ENCODE measurements at places on chromosomes 3 and 15.

DNA sequence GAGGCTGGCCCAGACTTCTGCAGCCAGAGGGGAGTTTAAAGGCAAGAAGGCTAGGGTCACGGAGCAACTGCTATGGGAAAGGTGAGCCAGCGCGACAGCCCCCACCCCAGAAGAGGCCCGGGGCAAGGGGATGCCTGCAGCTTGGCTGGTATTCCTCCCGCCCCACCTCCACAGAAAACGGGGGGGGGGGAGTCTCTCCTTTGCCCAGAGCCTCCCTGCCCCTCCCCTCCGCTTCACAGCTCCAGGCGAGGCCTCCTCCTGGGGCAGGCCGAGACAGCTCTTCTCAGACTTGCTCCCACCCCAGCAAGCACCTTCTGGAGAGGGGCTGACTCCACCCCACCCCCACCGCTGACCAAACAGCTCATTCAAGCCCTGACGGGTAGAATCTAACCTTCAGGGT lies 13.4 kb downstream of the ANP32A start:
- peaks cover 41% of the 10 kb centered on the region for H3K36me3 ChIP-seq
- no peaks in the 10 kb centered on the region for H3K27me3 ChIP-seq
- peaks cover 77% of the 10 kb centered on the region for H3K4me1 ChIP-seq
- H3K4me3 ChIP-seq: no peak overlapping the region

- peaks cover 7% of the 10 kb centered on the region for H3K4me1 ChIP-seq
- H3K27ac ChIP-seq: no peak overlapping the region
- H3K36me3 ChIP-seq: no peaks in the 10 kb centered on the region
- DNase-seq: no peak
Measured at GRCh38 chr15:49185473-49185872, 15.4 kb downstream of the GALK2 start.

- no peak for DNase-seq
- peaks cover 13% of the 10 kb centered on the region for H3K36me3 ChIP-seq
- H3K27ac ChIP-seq: no peak overlapping the region
- no peak overlapping the region for H3K4me3 ChIP-seq
- H3K4me1 ChIP-seq: peaks cover 18% of the 10 kb centered on the region
- no peaks in the 10 kb centered on the region for H3K27me3 ChIP-seq
Measured at GRCh38 chr3:32137870-32138269, 31.4 kb downstream of the GPD1L start.

DNA sequence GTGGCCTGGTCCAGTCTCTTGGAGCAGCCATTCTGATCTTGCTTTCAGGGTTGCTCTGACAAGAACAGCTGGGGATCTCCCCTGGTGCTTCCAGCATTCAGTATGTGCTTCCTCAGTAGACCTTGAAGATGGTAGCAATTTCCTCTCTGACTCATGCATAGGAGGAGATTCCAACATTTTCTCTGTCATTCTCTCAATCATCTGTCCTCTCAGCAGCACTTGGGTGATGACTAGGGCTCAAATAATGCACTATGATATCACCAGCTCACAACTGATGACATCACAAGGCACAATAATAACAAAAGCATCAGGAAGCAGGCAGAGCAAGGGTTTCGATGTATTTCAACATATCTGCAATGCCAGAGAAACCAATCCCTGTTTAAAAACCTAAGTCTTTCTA lies 52.7 kb downstream of the NFKBIZ start:
- no peak for DNase-seq
- H3K4me3 ChIP-seq: no peak overlapping the region
- no peaks in the 10 kb centered on the region for H3K36me3 ChIP-seq
- H3K4me1 ChIP-seq: no peaks in the 10 kb centered on the region
- no peak overlapping the region for H3K27ac ChIP-seq

DNA sequence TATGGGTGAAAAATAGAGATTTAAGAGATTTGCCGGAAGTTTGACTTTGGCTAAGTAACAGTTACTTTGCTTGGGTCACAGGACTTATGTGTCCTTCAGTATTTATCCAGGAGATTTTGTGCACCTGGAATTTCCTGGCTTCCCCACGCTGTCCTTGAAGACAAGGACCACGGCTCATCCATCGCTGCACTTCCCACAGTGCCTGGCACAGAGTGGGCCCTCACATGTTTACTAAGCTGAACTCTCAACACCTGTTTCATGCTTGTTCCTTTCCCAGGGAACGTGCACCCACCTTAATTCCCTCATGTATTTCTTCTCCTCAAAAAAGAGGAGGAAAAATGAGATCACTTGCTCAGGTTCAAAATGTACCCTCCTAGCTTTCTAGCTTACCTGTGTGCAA lies 32.0 kb downstream of the CA12 start:
- H3K27me3 ChIP-seq: no peaks in the 10 kb centered on the region
- no peak overlapping the region for H3K27ac ChIP-seq
- no peaks in the 10 kb centered on the region for H3K4me1 ChIP-seq
- no peak overlapping the region for H3K4me3 ChIP-seq
- no peak for DNase-seq
- H3K36me3 ChIP-seq: no peaks in the 10 kb centered on the region

DNA sequence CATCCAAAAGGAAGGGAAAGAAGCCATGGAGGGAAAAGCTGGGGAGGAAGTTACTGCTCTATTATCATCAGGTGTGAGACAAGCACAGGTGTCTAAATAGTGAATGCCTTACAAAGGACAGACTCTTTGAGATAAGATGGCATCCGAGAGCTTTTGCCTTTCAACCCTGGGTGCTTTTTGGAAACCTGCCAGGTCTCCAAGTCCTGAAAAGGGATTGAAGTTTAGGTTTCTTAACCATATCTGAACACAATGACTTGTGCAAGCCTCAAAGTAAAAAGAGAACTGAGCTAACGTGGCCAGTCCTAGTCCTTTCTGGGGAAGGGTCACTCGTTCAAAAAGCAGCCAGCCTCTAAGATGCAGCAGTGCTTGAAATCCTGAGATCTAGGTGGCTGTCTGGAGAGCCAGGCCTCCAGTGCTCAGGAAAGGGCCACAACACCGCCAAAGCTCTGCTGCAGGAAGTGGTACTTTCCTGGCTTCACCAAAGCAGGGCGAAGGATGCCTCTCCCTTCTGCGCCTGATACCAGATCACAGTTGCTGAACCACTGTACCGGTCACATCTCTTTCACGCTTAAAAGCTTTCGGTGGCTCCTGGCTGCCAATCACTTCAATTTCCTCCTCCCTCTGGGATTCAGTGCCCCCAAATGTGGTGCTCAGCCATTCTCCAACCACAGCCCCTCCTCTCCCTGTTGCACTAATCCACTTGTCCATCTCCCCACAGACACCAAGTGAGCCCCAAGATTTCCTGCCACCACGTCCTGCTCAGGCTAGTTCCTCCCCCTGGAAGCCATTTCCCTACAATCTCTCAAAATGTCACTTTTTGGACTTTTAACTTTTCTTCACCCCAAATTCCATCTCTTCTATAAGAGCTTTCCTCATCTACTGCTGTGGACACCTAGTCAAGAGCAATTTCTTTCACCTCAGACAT lies 104.1 kb upstream of the LPP start:
- no peaks in the 10 kb centered on the region for H3K36me3 ChIP-seq
- H3K4me1 ChIP-seq: peaks cover 20% of the 10 kb centered on the region
- H3K27me3 ChIP-seq: no peaks in the 10 kb centered on the region
- no peak overlapping the region for H3K4me3 ChIP-seq

DNA sequence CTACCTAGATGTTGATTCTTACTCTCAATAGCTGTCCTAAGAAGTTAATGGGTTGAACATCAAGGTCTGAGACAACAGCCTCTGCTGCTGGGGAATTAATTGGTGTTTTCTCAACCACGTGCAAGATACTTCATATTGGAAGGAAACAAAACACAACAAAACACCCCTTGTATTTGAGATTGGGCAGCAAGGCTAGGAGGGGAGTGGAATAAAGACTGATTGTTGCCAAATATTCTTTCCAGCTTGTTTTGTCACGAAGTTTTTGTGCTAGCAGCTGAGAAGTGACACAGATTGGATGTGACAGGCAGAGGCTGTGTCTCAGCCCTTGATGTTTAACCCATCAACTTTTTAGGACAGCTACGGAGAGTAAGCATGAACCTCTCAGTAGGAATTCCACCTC lies 808.4 kb downstream of the IGSF11 start:
- no peak overlapping the region for H3K27ac ChIP-seq
- no peaks in the 10 kb centered on the region for H3K27me3 ChIP-seq
- H3K4me3 ChIP-seq: no peak overlapping the region
- no peaks in the 10 kb centered on the region for H3K4me1 ChIP-seq
- DNase-seq: no peak
- H3K36me3 ChIP-seq: no peaks in the 10 kb centered on the region

GRCh38 chr3:177460047-177460446 lies 262.8 kb upstream of the TBL1XR1 start:
- H3K4me1 ChIP-seq: no peaks in the 10 kb centered on the region
- DNase-seq: no peak
- H3K36me3 ChIP-seq: no peaks in the 10 kb centered on the region
- no peaks in the 10 kb centered on the region for H3K27me3 ChIP-seq

- H3K36me3 ChIP-seq: no peaks in the 10 kb centered on the region
- no peak for DNase-seq
- no peak overlapping the region for H3K4me3 ChIP-seq
- no peaks in the 10 kb centered on the region for H3K4me1 ChIP-seq
- no peaks in the 10 kb centered on the region for H3K27me3 ChIP-seq
Measured at GRCh38 chr3:171236265-171237008, 209.9 kb upstream of the SLC2A2 start.

All from CD4-positive, alpha-beta T cell (primary cell).